ENCODE measurements at places on chromosomes 12 and 14.

- peak; percentile 100 for DNase-seq
These were observed 419 bp upstream of the SH2B3 start for GRCh38 chr12:111405149-111405858.

DNA sequence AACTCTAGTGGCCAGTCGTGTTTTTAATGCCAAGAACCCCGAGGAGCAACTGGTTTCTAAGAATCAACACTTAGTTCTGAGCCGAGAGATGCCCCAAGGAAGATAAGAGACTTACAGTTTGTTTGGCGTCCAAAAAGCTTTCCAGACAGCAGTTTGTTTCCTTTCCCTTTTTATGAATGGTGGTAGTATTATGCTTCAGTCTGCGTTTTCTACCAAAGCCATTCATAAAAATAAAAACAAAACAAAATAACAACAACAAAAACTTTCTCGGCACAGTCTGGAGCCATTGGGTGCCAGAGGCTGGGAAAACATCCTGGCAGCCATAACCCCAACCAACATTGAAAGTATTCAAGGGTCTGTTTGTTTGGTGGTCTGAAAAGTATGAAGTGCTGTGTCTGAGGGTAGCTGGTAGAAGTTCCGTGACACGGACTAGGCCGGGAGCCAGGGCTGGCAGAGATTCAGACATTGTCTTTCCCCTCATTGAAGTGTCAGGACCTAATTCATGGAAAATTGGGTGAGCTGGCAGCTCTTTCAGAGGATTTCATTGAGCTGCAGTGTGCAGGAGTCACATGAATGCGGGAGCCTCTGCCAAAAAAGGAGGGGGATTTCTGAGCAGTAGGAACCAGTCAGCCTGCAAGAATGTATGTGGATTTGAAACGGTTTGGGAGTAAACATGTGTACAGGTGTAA lies 124.2 kb downstream of the HMGA2 start:
- DNase-seq, result no peak

GRCh38 chr14:50045039-50045711 lies 71.2 kb downstream of the VCPKMT start:
- DNase-seq, result peak; percentile 85

DNA sequence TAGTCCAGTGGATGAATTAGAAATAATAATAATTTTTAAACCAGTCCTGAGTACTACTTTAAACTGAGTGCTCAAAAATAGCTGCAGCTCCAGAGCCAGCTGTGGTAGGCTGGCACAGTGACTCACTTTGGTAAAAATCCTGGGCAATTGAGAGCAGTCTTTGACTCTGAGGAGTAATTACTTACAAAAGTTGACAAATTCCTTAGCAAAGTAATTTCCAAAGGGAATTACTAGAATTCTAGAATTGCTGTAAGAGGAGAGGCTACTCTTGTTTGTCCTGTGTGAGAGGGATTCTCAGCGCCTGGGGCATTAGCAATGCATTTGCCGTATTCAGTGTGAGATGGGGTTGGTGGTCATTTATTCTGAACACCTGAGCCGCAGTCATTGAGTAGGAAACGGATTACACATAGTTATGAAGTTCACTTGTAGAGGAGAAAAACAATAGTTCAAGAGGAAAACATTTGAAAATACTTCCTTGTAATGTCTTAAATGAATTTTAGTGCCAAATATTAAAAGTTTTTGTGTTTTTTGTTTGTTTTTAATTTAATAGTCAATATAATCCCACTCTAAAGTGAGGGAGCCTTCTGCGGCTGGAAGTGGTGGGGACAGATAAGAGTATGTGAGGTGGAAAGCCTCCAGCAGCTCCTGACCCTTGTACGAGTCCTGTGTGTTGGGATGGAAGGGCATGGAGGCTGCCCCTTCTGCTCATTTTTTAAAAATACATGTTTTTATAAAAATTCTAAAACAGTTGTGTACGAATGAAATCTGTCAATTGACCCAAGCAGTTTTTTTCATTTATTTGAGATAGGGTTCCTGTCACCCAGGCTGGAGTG lies 41.9 kb downstream of the EID3 start:
- DNase-seq, result no peak

DNA sequence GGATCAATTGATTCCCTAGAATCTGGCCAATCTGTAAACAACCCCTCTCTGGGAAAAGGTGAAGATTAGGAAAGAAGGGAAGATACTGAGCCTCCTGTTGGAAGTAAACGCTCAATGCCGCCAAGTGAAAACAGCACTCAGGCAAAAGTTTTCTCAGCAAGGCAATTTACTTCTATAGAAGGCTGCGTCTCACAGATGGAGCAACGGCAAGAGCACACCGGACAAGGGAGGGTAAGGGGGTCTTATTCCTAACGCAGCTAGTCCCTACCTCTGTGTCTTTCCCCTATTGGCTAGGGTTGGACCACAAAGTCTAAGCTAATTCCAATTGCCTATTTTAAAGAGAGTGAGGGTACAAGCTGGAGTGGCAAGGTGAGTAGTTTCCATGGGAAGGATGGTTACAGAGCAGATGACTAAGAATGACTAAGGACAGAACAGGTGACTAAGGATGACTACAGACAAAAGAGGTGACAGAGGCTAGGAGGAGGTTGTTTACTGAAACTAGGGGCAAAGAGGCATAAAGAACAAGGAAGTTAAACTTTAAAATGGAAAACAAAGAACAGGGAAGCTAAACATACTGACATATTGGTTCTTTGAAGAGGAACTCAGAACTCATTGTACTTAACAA lies 5.6 kb upstream of the TTC9 start:
- DNase-seq, result no peak

DNA sequence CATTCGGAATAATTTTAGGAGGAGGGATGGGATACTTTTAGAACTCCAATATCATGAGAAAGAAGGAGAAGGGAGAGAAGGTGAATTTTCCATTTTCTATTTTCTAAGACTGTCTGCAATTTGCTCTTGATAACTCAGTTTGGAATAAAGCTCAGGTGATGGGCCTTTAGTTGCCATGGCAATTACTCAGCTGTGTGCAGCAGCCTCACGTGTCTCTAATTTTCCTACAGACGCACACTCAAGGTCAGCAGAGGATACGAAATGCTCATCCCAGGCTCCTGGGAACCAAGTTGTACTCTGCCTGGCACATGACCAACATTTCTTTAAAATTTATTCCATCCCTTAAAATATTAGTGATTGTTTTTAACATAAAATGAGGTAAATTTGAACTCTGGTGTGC lies 76.7 kb downstream of the TTC8 start:
- DNase-seq, result no peak

GRCh38 chr14:69353168-69353567 lies 44.9 kb downstream of the ERH start:
- no peak for DNase-seq

DNA sequence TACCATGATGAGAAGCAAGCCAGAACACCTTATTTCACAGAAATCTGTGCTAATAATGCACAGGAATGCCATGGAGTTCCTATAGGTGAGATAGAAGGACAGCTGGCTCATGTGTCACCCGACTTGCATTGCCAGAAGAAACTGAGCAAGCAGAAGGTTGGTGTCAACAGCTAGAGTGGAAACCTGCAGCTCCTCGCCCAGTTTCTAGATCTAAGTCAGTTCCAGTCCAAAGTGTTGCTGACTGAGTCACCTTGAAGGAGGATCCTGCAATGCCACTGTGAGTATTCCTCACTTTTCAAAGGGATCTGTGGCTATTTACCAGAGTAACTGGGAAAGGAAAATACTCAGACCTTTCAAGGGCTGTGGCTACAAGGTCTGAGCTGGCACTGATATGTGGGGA lies 17.1 kb downstream of the CDKL1 start:
- DNase-seq, result no peak

DNA sequence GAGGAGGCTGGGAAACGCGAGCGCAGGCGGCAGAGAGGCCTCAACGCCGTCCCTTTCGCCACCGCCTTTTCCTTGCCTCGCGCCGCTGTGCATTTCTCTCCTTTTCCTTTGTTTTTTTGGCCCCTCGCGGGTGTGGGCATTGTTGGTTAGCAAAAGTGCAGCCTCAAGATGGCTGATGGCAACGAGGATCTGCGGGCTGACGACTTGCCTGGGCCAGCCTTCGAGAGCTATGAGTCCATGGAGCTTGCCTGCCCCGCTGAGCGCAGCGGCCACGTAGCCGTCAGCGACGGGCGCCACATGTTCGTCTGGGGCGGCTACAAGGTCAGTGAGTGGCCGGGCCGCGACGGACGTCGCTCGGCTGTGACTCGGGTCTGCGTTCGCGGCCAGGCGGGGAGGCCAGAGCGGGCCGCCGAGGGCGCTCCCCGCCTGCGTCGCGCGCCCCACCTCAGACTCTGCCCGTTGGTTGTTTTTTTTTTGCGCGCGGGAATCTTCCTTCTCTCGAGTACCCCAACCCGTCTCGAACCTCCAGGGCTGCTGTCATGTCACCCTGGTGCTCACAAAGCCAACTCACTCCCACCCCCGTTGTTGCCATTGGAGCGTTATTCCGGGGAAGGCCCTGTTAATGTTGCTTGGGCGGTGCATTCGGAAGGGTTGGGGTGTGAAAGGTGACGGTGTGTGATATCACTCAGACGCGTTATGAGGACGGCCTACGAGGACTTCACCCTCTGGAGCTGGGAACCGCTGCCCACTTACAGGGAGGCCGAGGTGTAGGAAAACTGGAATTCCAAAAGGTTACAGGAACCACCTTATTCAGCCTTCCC lies 558 bp downstream of the KLHDC2 start:
- peak; percentile 82 for DNase-seq

GRCh38 chr14:91175291-91176201 lies 61.7 kb downstream of the DGLUCY start:
- DNase-seq, result no peak

DNA sequence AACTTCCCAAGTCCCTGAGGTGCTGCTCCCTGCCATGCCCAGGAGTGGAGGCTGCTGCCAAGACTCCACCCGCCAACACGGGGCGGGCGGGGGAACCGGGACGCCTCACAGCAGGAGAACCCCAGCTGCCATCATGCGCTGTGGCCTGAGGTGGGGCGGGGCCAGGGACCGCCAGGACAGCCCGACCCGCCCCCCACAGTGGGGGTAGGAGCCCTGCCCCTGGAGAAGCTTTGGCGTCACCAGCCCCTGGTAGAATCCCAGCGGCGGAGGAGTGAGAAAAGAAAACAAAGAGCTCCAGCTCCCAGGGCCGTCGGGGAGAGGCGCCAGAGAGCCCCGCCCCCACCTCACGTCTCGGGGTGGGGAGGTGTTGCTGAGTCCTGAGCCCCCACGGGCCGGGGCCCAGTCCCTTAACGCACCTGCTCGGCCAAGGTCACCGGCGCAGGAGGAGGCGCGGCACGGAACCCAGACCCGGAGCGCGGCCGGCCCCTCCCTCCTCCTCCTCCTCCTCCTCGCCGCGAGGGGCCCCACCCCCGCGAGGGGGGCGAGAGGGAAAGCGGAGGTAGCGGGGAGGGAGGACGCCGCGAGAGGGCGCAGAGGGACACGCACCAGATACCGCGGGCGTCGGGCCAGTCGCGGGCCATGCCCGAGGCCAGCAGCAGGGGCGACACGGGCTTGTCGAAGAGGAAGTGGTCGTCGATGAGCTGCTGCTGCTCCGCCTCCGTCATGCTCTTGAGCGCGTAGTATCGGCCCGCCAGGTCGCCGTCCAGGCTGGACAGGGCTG lies 1.8 kb downstream of the CKB start:
- DNase-seq, result peak; percentile 72

DNA sequence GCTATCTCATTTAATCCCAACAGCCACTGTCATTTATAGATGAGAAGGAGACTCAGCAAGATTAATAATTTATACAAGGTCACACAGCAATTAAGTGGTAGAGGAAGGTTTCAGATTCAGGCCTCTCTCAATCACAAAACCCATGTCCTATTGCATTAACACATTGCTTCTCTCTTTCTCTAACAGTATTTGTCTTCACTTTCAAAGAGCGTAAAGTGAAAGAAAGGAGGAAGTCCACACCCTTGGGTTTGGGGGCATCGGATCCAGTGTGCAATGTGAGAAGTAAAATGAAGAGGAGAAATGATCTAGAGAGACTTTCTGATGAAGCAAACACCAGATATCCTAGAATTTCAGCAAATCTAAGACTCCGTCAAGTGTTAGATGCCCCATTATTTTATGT lies 7.0 kb upstream of the VRK1 start:
- no peak for DNase-seq

DNA sequence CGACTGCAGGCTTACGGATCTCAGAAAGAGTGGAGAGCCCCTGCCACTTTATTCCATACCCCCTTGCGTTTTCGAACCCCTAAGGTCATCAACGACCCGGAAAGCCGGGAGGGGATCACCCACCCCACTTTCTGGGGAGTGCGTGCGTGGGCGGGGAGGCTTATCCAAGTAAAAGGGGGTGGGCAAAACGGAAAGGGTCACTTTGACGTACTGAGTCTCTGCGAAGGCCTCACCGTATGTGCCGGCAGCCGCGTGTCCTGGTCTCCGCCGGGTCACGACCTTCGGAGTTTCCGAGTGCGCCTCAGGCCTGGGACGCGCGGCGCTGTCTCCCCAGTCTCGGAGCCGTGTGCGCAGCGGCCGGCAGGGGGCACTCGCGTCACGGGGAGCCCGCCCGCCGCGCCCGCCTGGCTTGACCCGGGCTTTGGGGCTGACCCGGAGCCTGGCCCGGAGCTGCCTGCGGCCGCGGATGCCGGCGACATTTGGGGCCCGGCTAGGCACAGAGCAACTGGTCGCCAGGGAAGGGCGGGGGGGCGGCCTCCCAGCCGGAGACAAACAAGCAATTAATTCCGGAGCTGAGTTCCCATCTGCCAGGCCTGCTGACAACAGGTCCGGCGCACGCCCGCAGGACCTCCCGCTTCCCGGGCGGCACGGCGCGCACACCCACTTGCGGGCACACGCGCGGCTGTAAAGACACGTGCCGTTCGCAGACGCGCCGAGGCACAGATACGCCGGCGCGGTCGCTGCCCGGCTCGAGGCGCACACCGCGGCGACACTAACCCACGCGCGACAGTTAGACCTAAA lies 890 bp upstream of the KIF26A start:
- peak; percentile 85 for DNase-seq

- DNase-seq, result no peak
These were observed 1.7 kb downstream of the NCOR2 start for GRCh38 chr12:124565656-124566160.

Measured in stimulated activated CD8-positive, alpha-beta memory T cell treated with anti-CD3 and anti-CD28 coated beads, Interleukin-4, amount 100 ng/mL, for 48 hours (primary cell).